ENCODE measurements at places on chromosomes 3 and 15.

- DNase-seq, result no peak
Measured at GRCh38 chr15:55197362-55197705, 593 bp upstream of the RSL24D1 start.

DNA sequence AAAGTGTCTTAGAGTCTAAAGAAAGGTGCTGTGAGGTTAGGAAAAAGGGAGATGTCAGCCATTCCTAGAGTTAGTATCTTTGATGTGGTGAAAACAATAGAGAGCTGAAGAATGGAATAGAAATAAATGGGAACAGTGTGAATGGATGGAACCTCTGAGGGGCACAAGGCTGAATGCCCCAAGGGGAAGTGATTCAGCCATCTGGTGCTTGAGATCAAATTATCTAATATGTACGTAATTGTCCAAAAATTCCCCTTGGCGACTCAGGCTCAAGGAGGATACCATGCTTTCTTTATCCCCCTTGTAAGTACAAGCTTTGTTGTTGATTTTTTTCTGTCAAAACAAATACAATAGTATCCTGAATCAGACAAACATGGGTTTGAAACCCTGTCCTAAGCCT is 361.6 kb downstream of the LSAMP start:
- DNase-seq, result peak; percentile 8

- peak; percentile 8 for DNase-seq
Measured at GRCh38 chr3:181610083-181610972, 101.4 kb upstream of the SOX2 start.

DNA sequence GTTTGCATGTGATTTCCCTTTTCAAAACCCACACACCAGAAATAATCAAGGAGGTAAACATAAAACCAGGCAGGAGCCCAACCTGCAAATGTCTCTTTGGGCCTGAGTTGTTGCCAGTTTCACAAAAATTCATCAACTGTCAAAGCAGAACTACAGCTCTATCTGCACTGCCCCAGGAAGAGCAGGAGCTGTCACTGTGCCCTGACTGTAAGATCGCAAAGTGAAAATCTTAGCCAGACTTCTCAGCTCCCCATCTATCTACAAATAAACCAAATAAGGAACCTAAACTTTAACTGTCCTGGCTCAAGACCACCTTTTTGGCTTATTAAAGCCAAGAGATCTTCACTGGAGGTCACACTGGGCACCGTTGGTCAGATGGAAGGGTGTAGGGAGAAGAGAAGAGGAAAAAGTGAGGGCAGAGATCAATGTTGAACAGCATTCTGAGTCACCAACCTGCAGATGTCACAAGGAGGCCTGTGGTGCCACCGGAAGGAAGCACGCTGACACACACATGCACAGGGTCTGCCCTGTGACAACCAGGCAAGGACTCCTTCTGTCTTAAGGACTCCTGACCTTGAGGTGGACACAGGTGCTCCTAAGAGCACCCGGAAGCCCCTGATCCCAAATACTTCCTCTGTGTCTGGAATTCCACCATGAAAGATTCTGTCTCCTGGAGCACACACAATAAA is 58.7 kb downstream of the RPN1 start:
- DNase-seq, result no peak

- no peak for DNase-seq
Measured at GRCh38 chr15:65411465-65412071, 11.2 kb downstream of the IGDCC4 start.

GRCh38 chr3:119763466-119763865 is 18.4 kb upstream of the NR1I2 start:
- DNase-seq, result no peak

DNA sequence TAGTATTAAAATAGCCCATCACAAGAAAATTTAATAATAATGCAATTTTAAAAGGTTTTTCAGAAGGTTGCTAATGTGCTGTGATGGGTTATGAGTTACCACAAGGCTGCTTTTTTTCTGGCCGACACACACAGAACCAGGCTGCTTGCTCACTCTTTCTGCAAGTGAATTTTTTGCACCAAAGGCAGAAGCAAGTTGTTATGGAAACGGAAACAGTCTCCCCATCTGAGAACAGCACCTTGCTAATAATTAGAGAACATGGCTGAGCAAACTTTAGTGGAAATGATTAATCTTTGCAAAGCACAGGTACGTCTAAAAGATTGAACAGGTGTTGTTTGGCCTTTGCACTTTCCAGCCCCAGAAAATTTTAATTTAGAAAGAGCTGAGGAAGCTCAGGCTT is 51.0 kb downstream of the CACNA2D3 start:
- DNase-seq, result no peak

DNA sequence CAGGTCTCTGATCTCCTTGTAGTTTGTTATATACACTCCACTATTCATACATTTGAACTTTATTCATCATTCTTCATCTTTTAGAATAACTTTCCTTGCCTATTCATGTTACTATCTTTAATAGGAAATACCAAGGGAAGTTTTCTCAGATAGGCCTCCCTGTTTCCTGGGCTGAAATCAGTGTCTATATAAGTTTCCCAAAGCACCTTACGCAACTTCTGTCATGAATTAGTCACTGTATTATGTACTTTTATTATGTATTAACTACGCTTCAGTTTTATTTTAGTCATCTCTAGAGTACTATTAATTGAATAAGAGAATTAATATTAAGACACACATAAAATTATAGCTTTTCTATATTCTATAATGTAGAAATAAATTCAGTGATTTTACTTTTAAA is 1481.5 kb downstream of the OTOL1 start:
- DNase-seq, result no peak

DNA sequence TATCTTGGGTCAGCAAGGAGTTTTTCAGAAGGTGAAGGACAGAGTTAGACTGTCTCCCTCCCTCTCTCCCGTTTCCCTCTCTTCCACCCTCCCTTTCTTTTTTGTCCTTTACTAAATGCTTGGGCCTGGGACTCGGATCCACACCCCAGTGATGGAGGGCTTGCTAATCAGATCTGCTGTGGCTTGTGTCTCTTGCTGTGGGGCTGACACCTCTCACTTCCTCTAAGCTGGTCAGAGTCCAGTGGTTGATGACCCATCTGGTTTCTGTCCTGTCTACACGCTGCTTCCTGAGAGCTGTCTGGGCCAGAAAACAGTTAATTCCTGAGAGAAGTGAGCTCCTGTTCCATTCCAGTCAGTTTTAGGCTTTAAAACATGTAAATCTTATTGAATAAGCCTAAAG is 849 bp downstream of the TRAK1 start:
- DNase-seq, result no peak

DNA sequence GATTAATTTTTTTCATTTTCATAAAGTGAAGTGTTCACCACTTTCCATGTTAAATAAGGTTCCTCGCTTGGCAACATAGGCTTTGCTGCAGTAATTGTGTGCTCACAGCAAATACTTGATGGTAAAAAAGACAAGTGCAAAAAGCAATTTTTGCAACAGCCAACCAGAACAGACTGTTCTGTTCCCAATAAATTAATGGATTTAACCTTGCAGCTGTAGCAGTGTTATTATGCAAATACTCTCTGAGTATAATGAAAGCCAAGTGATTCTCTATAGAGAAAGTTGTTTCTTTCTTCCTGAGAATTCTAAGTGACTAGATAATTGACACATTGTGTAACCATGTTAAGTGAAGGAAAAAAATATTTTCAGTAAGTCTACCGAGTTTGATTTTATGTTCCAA is 183.7 kb upstream of the NAALADL2 start:
- no peak for DNase-seq

GRCh38 chr15:73240866-73241499 is 127.8 kb downstream of the HCN4 start:
- DNase-seq, result peak; percentile 61

- peak; percentile 71 for DNase-seq
Measured at GRCh38 chr3:169998668-169999131, 32.1 kb downstream of the SEC62 start.

GRCh38 chr3:156973954-156974353 is 147.8 kb downstream of the LEKR1 start:
- DNase-seq, result no peak

DNA sequence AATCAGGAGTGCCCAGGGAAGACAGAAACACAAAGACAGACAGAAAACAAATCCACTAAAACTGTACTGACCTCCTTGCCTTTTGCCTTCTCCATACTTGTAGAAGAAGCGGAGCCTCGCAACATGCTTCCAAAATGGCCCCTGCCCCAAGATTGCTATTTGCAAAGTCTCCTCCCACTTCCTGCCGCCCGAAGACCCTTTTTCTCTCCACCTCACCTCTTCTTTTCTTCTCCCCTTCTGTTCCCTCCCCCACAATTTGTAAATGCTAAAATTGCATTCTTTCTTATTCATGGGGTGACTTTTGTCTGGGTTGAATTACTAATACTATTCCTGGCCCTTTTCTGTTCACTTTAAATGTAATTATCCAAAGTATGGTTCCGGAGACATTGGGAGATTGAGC is at the start of gene DPPA4:
DPPA4 (minus strand) TSS at position 154 of the 400 bp plus-strand sequence; CDS start at position 125, 29 bp downstream.
- no peak for DNase-seq

DNA sequence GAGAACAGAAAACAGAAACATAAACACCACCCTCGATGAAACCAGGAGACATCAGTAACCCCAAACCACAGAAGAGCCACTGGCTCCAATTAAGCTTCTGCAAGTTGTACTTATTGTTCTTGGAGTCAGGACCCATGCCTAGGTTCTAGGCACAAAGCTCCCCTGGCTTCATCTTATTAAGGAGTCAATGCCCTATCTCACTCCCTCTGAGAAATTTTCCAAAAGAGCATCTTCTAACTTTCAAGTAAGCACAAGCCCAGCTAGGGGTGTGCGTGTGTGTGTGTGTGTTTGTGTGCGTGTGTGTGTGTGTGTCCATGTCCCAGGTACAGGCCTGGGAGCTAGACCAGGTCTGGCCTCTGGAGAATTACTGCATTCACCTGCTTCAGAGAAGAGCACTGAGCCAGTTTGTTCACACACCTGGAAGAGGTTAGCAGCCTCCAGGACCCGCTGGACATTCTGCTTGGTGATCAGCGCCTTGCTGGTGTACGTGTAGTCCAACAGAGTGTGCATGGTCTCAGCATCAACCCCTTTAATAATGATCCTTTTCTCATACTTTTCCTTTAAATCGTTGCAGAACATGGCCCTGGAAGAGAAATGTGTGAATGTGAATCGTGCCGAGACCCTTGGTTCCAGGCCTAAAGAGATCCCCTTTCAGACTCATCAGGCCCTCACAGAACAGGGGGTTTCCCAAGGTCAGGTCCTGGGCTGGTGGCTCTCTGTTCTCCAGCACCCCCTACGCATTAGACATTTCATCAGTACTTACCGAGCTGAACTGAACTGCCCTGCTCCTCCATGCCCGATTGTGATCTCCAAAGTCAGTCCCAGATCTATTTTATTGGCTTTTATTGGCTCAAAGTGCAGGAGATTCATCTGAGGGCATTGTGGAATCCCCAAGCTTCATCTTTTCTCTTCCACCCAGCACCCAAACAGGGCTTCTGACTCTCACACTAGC is 27.8 kb downstream of the KLHL6 start:
- no peak for DNase-seq

DNA sequence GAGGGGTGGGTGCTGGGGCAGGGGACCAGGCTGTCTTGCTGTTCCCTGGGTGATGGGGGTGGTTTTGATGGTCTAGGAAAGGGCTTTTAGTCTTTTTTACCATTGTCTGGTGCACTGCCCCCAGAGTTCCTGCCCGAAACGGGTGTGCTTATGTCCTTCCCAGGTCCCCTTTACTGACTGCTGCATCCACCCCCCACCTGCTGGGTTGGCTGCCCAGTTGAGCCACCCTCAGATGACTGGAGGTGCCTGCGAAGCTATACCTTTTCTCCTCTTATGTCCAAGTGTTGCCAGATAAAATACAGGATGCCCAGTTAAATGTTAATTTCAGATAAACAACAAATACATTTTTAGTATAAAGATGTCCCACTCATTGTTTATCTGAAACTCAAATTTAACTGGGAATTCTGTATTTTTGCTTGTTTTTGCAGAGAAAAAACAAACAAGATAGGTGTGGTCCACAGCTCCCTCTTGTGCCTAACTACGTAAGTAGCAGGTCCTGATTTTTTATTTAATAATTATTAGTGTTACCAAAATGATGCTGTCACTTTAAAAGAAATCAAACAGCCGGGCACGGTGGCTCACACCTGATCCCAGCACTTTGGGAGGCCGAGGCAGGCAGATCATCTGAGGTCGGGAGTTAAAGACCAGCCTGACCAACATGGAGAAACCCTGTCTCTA is 6.1 kb upstream of the RPP14 start:
- peak; percentile 36 for DNase-seq

- no peak for DNase-seq
Measured at GRCh38 chr15:83100097-83100646, 7.3 kb upstream of the TM6SF1 start.

GRCh38 chr15:89672221-89673164 is 6.7 kb downstream of the PLIN1 start:
- peak; percentile 51 for DNase-seq

- peak; percentile 61 for DNase-seq
Measured at GRCh38 chr15:28086175-28086703, 12.9 kb downstream of the OCA2 start.

- DNase-seq, result no peak
Measured at GRCh38 chr3:80263260-80263659, 495.5 kb upstream of the ROBO1 start.

DNA sequence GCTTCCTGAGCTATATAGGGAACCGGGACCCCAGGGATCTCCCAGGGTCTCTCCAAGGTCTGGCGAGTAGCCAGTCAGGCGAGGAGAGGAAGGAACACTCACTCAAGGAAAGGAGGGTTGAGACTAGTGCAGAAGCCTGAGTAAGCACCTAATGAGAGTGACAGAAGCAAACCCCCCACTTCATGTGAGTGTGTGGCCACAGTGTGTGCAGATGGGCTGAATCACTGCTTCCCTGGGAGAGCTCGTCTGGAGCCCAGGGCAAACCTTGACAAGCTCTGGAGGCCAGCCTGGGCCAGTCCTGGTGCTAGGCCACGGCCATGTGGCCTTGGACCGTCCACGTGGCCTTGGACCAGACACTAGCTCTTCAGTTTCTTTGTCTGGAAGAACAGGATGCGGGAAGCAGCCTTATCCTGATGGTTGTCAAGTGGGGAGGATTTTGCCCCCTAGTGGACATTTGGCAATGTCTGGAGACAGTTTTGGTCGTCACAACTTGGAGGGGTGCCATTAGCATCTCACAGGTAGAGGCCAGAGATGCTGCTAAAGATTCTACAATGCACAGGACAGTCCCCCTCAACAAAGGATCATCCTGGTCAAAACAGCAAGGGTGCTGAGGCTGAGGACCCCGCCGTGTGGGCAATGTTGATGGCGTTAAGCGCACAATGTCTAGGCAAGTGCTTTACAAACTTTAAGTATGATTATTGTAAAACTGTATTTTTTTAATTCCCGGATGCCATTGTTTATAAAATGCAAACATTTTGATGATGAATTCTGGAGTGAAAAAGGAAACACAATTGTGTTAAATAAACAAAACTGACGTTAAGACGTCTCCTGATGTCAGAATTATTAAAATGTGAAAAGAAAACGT is 34.8 kb upstream of the CTSH start:
- peak; percentile 74 for DNase-seq
